ENCODE measurements at places on chromosomes 3 and 15. TPM values are rescaled to one million over a fixed set of nuclear protein-coding genes. Genes with fewer than 3 reads are reported as not detected.

DNA sequence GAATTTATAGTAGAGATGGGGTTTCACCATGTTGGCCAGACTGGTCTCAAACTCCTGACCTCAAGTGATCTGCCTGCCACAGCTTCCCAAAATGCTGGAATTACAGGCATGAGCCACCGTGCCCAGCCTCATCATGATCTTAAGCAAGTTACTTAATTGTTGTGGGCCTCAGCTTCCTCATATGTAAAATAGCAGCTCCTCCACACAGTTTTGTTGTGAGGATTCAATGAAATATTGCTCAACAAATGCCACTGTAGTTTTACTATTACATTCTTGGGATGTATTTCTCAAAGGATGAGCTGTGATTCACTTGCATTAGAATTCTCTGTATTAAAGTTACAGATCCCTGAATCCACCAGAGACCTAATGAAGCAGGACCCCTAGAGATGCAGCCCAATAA is 168.8 kb downstream of the ADAMTS9 start:
- no peak for DNase-seq

DNA sequence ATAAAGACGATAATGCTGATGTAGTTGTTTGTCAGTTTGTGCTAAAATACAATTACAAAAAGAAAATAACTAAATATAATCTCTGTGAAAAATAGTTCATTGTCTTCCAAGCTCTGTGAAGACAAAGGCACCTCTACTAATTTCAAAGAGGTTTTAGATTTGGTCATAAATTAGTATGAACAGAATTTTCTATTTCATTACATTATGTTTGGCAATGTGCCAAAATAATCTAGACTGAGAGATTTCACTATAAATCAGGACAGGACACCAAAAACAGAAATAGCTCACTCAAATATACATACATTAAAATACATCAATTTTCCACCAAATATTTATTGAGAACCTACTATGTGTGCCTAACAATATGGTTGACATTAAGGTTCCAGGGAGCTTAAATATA is 264.9 kb upstream of the CCDC54 start:
- DNase-seq = no peak

DNA sequence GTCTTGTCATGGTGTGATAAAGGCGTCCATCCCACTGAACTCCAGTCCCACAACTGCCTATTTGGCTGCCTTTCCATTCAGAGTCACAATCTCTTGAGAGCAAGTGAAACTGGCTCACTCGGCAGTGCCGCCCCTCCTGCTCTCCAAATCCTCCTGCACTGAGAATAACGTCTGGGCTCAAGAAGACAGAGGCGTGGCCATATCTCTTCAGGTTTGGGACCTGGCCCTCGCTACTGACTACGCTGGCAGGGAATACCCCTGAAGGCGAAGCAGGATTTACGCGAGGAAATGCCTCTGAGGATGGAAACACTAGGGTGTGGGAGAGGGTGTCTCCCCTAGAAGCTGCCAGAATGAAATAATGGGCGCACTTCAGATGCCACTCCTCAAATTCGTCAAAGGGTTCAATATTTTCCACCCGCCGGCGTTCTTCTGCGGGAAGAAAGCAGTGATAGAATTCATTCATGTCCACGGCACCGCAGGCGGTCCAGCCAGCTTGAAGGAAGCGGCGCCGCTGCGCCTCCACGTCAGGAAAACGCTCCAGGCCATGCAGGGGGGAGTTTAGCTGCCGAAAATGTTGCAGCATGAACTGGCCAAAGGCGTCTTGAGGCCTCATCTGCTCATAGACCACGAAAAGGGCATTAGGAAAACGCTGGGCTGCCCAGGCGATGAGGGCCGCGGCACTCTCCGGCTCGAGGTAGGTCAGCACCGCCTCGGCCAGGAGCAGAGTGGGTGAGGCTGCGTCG is 985 bp downstream of the LCMT2 start:
- peak; percentile 52 for DNase-seq

The LEKR1 gene
- 0.78 TPM for total RNA-seq

DNA sequence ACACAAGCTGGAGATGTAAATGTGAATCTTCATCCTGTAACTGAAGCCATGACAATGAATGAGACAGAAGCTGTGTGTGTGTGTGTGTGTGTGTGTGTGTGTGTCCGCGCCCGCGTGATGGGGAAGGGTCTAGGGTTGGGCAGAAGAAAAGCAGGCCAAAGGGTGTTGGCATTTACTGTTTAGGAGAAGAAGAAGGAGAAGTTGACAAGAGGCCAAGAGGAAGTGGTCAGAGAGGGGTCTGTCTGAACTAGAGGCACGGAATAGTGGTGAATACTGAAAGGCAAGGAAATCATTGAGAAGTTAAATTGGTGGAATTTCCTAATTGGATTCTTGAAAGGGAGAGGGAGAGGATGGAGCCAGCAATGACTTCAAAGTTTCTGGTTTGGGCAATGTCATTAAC is 5.6 kb upstream of the NCEH1 start:
- peak; percentile 3 for DNase-seq

The LRRC2 gene
- 7.8 TPM for total RNA-seq

DNA sequence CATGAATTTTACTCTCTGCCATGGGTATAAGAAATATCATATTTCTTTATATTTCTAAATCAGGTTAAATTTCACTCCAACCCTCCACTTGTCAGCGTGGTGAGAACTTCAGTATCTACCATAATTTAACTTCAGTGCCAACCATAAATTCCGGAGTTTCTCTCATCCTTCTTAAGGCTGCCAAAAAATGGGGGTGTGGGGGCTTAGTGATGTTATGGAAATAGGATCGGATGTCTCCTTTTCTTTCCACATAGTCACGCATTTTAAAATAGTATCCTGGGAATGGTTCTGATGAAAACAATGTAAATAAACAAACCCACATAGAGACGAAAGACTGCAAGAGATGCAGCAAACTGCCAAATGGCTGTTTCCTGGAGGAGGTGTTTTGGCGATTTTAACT is 12.9 kb upstream of the FAM3D start:
- DNase-seq = no peak

Data from occipital lobe (tissue), 3 donors.